NCI-H187 treated with DMSO at 0.1 percent for 48 hours (cell line): ENCODE measurements at places on chromosomes 5 and 9.

DNA sequence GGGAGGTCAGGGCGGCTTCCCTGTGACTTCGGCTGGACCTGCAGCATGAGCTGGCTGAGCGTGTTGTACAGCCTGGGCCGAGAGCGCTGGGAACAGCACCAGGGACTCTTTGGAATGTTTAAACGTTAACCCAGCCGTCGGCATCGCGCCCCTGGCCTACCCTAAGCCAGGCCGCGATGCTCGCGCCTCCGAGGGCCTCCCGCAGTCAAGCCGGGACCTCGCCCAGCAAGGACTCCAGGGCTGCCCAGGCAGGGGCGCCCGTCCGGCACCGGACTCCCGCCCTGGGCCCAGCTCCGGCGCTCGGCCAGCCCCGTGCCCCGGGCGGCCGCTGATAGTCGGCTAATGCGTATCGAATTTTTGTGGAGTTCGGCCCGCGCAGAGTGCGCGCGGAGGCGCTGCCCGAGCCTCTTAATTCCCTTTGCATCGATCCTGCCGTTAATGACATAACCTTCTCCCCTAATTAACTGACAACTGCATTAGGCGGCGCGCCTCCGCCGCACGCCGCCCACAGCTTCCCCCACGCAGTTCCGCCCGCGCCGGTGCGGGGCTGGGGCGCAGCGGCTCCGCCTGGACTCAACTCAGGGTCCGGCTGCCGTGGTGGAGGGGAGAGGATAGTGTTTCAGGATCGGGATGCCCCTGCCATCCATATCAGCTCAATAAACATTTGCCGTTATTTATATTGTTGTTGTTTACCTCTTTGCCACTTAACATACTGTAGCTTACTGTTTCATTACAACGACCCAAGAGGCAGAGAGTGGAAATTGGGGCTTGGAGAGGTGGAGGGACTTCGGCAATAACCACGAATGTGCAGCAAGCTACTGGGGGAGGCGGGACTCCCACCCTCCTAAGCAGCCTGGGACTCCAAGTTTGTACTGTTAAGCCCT is 28.8 kb upstream of the CDC23 start:
- no peak for DNase-seq

DNA sequence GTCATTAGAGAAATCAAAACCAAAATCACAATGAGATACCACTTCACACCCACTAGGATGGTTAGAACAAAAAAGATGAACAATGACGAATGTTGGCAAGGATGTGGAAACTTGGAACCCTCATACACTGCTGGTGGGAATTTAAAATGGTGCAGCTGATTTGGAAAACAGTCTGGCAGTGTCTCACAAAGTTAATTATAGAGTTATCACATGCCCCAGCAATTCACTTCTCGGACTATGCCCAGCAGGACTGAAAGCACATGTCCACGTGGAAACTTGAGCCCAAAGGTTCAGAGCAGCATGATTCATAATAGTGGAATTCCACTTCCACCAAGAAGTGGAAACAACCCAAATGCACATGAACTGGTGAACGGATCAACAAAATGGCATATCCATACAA is 85.0 kb upstream of the HRH2 start:
- no peak for DNase-seq

- no peak for DNase-seq
Measured at GRCh38 chr5:167638816-167639215, 652.6 kb upstream of the WWC1 start.

- DNase-seq = no peak
Measured at GRCh38 chr5:124512236-124512635, 234.2 kb downstream of the ZNF608 start.

- DNase-seq = no peak
Measured at GRCh38 chr9:111915425-111915758, 18.8 kb downstream of the UGCG start.

- no peak for DNase-seq
Measured at GRCh38 chr5:2960294-2960693, 208.8 kb upstream of the IRX2 start.

- DNase-seq = no peak
Measured at GRCh38 chr9:15485836-15486666, 24.7 kb downstream of the PSIP1 start.

- no peak for DNase-seq
Measured at GRCh38 chr9:120438836-120439546, 141.0 kb downstream of the CDK5RAP2 start.

DNA sequence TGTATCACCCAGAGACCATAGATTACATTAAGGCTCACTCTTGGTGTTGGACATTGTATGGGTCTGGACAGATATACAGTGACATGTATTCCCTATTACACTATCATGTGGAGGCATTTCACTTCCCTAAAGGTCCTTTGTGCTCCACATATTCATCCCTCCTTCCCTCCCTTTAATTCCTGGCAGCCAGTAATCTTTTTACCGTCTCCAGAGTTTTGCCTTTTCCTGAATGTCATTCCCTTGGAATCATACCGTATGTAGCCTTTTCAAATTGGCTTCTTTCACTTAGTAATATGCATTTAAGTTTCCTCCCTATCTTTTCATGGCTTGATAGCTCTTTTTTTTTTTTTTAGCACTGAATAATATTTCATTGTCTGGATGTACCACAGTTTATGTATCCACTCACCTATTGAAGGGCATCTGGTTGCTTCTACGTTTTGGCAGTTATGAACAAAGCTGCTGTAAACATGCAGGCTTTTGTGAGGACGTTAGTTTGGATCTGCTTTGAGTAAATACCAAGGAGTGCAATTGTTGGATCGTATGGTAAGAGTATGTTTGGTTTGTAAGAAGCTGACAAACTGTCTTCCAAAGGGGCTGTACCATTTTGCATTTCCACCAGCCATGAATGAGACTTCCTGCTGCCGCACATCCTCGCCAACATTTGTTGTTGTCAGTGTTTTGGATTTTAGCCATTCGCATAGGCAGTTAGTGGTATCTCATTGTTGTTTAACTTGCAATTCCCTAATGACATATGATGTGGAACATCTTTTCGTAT is 122.1 kb upstream of the SMIM23 start:
- DNase-seq = no peak

- DNase-seq = no peak
Measured at GRCh38 chr5:51632793-51633192, 249.5 kb downstream of the ISL1 start.

DNA sequence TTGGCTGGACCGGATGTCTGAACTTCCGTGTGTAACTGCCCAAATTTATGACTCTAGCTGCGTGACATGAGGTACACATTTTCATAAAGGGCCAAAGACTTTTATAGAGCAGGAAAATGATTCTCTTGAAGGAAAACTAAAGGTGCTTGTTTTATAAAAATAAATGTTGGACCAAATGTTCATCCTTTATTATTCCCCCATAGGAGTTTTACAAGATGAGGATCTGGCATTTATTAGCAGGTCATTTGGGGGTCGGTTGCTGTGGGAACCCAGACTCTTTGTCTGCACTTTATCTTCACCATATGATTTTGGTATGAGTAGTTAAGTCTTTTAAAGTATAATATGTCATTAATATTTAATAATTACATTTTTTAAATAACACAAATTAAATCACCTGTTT is 571.2 kb downstream of the EFNA5 start:
- DNase-seq = no peak

DNA sequence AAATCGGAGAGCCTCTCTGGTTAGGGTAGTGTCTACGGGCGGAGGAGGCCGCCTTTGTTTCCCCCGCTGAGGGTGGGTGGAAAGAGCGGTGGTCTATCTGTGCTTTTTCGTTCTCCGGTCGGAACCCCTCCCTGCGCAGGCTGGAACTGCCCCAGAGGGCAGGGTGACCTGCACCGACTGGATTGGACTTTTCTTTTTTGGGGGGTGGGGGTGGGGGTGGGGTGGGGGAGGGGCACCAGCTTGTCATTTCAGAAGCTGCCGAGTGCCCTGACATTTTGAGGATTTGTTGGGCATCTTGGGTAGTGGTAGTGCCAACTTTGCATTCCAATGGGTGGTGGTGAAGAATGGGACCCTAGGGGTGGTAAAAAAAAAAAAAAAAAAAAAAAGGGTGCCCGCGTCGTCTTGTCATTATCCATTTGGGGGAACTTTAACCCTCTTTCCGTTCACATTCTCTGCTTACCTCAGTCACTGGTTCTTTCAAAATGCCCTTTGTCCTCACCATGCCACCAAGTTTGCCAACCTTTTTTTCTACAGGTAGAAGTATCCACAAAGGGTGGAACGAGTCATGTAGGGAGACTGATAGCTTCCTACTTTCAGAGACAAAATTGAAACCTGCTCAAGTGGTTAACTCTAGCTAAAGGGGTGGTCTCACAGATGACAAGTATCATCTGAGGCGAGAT is 1.3 kb downstream of the UBE2R2 start:
- DNase-seq = no peak

DNA sequence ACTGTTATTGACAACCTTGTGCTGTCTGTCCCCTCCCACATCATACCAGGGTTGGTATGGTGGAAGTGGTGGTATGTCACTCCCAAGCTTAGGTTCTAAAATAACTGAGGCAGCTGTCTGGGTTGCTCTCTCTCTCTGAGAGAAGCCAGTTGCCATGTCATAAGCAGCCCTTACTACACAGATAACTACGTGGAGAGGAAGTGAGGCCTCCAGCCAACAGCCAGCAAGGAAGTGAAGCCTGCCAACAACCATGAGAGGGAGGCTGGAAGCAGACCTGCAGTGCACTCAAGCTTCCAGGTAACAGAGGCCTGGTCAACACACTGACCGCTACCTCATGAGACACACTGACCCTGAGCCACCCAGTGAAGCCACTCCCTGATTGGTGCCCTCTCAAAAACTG is 18.6 kb downstream of the CTNNAL1 start:
- no peak for DNase-seq

DNA sequence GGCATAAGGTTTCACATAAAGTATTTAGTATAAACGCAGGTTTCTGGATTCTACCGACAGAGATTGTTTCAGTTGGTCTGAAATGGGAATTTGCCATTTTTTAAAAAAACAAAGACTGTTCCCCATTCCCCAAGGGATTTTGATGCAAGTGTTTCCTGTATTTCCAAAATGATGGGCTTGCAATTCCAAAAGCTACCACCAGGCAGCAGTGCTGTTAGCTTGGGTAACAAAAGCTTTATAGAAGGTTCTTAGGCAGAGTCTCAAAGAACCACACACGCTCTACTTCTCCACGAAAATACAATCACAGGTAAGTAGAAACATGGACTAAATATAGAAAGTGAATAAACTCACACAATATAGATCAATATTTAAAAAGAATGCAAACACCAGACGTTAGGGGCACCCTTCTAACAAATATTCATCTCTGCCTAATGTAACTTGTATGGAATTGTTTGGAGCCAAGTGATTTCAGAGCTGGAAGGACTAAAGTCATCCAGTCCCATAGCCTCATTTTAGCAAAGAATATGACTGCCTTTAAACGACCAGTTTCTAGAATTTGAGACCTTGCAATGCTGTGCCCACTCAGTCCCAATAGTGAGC is 154.3 kb downstream of the SPOCK1 start:
- DNase-seq = no peak

GRCh38 chr9:135255841-135256580 is 168.5 kb downstream of the OLFM1 start:
- no peak for DNase-seq

GRCh38 chr9:105141976-105142250 is 102.5 kb upstream of the SLC44A1 start:
- DNase-seq = no peak

GRCh38 chr5:160970605-160971191 is 118.7 kb upstream of the ATP10B start:
- DNase-seq = no peak

DNA sequence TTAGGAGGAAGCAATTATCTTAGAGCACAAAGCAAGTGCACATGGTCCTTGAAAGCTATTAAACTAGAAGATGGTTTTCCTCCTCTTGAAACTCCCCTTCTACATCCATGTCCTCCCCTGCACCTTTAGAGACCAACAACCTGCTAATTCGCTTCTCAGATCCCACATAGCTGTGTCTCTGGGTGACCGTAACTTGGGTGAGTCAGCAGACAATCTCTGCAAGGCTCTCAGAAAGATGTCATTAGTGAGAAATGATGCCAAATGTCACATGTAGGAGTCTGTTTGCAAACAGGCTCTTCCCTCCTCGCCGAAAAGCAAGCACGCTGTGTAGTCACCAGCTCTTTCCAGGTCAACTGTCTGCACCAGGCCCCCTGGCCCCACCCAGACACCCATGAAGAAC is 291.8 kb downstream of the SLIT3 start:
- DNase-seq = no peak

DNA sequence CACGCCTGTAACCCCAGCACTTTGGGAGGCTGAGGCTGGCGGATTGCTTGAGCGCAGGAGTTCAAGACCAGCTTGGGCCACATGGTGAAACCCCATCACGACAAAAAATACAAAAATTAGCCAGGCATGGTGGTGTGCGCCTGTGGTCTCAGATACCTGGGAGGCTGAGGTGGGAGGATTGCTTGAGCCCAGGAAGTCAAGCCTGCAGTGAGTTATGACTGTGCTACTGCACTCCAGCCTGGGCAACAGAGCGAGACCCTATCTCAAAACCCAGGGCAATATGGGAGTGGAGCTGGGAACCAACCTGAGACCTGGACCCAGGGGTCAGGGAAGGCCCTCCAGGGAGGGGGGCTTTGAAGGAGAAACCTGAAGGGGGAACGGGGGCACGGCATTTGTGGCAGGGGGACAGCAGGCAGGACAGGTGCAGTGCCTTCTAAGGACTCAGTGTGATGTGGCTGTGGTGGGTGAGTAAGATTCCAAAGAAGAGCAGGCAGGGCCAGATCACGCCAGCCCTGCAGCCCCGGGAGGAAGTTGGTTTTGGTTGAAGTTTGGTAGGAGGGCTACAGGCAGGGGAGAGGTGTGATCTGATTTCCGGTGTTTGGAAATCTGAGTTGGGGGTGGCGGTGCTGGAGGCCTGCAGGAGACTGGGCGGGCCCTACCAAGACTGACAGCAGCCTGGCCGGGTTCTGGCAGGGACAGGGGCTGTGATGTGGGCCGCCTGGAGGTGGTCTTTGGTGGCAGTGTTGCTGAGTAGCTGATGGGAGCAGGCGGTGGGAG is 46.2 kb downstream of the NTNG2 start:
- DNase-seq = no peak

DNA sequence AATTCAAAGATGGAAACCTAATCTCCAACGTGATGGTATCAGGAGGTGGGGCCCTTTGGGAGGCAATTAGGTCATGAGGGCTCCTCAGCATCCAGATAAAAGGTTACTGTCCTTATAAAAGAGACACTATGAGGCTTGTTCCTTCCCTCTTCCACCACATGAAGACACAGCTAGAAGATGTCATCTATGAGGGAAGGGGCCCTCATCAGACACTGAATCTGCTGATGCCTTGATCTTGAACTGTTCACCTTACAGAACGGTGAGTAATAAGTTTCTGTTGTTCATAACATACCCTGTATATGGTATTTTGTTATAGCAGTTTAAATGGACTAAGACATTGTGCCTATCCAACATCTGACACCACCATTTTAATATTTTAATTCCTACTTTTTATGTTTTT is 19.7 kb upstream of the CCNH start:
- DNase-seq = no peak
